ENCODE measurements at places on chromosomes 1 and 21.
A peak's percentile ranks its signal among the peaks of the same experiment; 100 is the strongest.

DNA sequence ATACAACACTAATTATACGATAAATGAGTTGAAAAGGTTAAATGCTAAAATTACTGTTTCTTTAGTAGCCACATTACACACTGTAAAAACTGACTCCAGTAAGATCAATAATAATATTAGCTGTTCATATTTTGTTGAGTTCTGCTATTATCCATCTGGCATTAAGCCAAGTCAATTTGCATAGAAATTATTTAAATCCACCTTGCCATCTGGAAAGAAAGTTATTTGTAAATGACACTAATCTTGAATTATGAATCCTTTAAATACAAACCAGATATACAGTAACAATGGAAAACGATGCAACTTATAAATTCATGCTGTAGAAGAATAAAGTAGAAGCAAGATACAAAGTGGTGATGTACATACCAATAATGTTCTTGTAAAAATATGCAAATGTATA lies 81.4 kb upstream of the BCL10 start:
- no peak for DNase-seq

- DNase-seq = no peak
These were observed 361.6 kb upstream of the PLD5 start for GRCh38 chr1:242886137-242886536.

DNA sequence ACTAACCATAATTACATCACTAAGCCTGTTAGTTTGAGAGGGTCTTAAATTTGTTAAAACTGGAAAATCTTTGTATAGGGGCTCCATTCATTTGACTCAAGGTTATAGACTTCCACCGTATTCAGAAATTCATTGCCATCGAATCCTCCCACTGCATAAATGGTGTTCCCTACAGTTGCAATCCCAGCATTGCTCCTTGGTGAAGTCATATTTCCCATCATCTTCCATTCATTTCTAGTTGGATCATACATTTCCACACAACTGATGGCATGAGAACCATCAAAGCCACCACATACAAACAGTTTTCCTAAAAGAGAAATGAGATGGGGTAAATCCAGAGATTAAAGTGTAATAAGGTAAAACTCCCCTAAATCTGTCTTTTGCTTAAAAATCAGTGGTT lies 19.1 kb downstream of the IVNS1ABP start:
- DNase-seq = no peak

GRCh38 chr1:59427155-59427554 lies 130.3 kb downstream of the FGGY start:
- DNase-seq = no peak

DNA sequence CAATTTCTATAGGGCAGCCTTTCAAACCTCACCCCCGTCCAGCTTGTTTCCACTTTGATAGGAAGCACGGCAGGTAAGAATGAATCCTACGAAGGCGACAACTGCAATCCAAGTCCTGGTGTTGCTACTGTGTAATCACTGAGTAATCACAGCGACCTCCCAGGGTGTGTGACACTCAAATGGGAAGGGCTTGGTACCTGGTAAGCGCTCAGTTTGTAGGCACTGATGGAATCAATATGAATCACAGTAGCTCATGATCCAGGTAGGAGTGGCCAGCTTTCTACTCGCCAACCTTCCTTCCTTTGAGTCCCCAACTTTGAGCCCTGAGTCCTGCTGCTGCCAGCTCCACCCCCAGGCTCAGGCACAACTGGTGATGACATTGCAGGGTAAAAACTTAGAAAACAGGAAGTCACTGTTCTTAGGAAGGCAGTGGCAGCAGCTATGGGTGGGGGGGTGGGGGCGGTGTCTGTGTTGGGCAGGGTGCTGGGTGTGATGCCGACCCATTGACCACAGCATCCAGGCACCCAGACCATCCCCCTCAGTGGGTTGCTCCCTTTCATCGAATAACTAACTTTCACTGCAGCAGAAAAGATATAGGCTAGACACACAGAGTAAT lies 70.7 kb downstream of the CD247 start:
- DNase-seq = no peak

- no peak for DNase-seq
These were observed 2.7 kb downstream of the MAN1C1 start for GRCh38 chr1:25619101-25619890.

GRCh38 chr1:62841587-62842169 lies 57.7 kb downstream of the ATG4C start:
- peak; percentile 31 for DNase-seq

DNA sequence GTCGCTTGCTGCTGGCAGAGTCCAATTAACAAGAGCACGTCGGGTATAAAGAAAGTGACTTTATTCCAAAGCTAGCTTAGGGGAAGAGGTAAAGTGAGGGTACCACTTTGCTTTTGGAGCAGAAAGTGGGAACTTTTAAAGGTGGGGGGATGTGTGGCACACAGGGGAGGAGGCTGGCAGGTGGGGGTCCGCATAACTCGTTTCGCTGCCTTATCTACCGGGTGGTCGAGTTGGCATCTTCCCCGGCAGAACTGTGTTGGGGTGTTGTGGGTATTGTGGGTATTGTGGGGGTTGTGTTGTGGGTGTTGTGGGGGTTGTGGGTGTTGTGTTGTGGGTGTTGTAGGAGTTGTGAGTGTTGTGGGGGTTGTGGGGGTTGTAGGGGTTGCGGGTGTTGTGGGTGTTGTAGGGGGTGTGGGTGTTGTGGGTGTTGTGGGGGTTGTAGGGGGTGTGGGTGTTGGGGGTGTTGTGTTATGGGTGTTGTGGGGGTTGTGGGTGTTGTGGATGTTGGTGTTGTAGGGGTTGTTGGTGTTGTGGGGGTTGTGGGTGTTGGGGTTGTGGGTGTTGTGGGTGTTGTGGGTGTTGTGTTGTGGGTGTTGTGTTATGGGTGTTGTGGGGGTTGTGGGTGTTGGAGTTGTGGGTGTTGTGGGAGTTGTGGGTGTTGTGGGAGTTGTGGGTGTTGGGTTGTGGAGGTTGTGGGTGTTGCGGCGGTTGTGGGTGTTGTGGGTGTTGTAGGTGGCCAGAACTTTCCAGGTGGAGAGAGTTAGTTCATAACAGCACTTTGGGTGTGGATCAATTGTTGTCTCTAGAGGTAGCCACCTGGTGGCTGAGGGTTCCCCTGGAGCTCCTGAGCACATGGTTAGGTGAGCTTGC lies 52.7 kb downstream of the AGPAT3 start:
- DNase-seq = no peak

DNA sequence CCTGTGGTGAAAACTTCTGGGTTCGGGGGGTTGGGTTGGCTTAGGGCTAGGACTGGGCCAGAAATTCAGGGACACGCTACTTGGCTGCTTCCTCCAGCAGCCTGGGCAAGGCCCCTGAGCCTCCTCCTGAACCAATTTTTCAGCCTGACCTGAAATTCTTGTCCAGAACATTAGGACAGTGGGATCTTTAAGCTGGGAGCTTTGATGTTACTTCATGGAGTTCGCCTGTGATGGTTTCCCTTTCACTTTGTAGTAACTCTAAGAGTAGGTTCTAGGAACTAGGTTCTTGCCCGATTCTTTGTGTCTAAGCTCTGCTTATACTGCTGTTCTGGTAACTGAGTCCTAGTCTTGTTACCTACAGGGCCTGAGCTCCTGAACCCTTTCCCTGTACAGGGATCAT lies 75.3 kb downstream of the S1PR1 start:
- DNase-seq = no peak
